ENCODE measurements at places on chromosomes 2 and 18.

DNA sequence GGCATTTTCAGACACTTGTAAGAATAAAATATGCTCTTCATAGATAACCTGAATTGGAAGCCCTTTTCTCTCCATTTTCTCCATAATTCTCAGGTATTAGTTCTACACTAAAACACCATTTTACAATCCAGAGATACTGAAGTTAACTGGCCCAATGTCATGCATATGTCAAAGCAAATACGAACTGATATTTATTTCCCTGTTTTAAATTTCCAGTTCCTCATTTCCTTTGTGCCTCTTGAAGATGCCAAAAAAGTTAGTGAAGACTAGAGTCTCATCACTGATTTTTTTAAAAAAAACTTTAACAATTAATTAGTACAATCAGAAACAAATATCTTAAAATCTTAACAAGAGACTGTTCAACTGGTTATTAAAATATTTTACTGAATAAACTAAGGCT, 52.8 kb upstream of the ITGB6 start:
- DNase-seq, result no peak

DNA sequence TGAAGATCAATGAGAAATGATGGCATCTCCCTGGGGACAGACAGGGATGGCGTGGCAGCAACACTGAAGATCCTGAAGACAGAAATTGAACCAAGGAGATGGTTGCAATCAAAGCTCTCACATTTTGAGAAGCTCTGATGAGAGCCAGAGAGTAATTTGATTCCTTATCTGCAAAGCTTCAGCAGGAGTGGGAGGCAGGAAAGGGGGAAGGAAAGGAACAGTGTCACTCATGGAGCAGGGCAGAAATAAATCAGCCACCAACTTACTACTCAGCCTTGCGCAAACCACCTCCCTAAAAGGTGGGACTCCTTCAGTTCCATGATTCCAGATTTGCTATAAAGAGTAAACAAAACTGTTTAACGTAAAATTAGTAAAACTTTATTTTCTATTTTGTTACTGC, 119.2 kb downstream of the CACNB4 start:
- no peak for DNase-seq

DNA sequence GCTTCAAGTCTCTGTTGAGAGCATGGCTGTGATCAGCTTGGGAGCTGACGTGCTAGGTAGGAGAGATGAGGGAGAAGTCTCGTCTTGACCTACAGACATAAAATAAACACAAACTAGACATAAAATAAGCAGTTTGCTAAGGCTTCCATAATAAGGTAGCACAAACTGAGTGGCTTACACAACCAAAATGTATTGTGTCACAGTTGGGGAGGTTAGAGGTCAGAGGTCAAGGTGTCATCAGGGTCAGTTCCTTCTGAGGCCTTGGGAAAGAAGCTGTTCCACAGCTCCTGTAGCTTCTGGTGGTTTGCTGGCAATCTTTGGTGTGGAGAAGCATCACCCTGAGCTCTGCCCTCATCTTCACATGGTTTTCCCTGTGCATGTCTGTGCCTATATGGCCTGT, 20.2 kb downstream of the DAW1 start:
- DNase-seq, result no peak

- DNase-seq, result no peak
These were observed 14.2 kb upstream of the RAB27B start for GRCh38 chr18:54813977-54814565.

- no peak for DNase-seq
These were observed 87.2 kb downstream of the EPAS1 start for GRCh38 chr2:46384457-46384815.

GRCh38 chr2:238986491-238987351, 138.8 kb downstream of the TWIST2 start:
- no peak for DNase-seq

GRCh38 chr2:36812196-36812595, 115.7 kb downstream of the VIT start:
- no peak for DNase-seq
